ENCODE measurements at places on chromosomes 1 and 21.
A peak's percentile ranks its signal among the peaks of the same experiment; 100 is the strongest.

DNA sequence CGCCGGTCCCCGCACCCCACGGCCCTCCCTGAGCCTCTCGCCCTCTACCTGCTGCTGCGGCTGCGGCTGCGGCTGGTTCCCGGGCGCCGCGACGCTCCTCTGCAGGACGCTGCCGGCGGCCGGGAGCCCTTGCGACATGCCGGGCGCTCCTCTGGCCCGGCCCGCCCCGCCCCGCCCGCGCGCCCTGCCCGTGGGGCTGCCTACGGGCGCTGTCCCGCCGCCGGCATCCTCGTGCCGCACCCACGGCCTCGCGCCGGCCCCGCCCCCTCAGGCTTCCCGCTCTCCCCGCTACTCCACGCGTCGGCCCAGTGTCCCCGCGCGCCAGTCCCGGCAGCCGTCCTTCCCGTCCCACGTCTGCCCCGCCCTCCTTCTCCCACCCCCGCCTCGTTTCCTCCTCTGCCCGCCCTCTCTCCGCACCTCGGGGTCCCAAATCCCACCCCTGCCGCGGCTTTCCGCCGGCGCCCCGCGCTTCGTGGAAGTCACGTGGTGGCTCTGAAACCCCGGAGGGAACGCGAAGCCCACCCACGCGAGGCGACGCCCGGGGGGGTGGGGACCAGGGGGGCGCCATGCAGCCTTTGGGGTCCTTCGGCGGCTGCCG lies at the start of gene BATF3:
BATF3 (minus strand) TSS at position 216 of the 598 bp plus-strand sequence; CDS start at position 138, 78 bp downstream.
- DNase-seq = no peak

GRCh38 chr1:151024540-151025146 lies 11.7 kb upstream of the BNIPL start:
- DNase-seq = no peak

DNA sequence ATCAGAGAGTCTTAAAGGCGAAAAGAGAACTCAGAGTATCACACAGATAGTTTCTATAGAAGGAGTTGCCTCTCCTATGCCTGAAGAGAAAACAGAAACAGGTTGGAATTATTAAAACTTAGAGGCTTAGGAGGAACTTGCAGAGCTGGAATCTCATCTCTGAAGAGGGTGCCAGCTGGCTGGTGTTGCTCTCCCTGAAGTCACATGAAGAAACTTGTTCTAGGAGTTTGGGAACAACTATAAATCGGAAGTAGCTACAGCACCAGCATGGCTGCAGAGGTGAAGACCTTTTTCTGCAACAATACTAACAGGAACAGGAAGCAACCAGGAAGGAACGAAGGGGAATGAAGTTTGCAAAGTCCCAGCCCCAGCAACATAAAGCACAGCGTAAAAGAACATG lies 35.8 kb downstream of the FMO3 start:
- no peak for DNase-seq

GRCh38 chr1:40575336-40575735 lies 43.9 kb downstream of the ZNF684 start:
- no peak for DNase-seq

- DNase-seq = no peak
Measured at GRCh38 chr1:191546803-191547202, 611.5 kb upstream of the RGS18 start.

DNA sequence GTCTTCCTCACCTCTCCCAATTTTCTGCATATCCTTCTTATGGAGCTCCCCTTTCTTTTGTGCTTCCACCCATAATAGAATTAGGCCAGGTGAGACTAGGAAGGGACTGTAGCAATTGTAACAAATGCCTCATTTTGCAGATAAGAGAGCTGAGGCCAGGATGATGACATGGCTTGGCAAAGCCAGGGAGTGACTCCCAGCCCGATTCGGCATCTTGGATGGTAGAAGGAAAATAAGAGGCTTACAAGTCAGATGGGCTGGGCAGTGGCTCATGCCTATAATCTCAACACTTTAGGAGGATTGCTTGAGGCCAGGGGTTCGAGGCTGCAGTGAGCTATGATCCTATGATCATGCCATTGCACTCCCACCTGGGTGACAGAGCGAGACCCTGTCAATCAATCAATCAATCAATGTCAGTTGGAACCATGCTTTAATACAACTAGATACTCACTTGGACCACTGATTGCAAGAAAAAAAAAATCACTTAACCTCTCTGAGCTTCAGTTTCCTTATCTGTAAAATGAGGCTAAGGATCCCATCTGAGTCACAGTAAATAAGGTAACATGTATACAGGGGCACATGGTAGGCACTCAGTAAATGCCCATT lies 51.6 kb downstream of the PLEKHA6 start:
- DNase-seq = no peak

DNA sequence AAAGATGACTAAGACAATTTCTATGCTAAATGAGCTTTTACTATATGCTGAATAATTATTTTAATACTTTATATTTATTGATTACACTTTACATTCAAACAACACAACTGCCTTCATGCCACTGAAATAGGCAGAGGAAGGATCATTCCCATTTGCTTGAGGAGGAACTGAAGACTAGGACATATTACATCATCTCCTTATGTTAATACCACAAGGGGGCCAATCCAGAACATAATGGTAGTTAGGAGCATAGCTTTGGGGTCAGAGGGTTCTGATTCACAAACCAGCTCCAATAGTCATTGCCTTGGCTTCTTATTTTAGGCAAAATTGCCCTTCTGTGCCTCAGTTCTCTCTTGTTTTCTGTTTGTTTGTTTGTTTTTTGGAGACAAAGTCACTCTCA lies 306.5 kb downstream of the KCNH1 start:
- DNase-seq = no peak

- DNase-seq = peak; percentile 9
Measured at GRCh38 chr1:217435204-217435603, 195.7 kb downstream of the GPATCH2 start.

GRCh38 chr1:118204105-118204504 lies 19.1 kb upstream of the SPAG17 start:
- no peak for DNase-seq

DNA sequence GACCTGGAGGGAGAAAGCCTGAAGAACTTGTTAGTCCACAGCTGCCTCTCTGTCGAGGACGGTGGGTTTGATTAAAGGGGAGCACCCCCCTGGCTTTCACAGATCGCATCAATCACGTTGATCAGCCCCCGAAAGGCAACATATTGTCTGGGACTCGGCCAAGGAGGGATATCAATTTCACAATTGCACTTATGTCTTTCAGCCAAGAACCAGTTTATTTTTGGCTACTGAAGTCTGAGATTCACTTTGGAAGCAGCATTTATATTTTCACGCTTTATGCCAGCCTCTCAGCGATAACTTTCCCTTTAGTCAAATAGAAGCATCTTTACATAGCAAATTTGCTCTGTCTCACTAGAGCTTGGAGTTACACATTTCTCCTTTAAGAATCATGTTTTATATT lies 253.2 kb upstream of the RRP15 start:
- DNase-seq = no peak

DNA sequence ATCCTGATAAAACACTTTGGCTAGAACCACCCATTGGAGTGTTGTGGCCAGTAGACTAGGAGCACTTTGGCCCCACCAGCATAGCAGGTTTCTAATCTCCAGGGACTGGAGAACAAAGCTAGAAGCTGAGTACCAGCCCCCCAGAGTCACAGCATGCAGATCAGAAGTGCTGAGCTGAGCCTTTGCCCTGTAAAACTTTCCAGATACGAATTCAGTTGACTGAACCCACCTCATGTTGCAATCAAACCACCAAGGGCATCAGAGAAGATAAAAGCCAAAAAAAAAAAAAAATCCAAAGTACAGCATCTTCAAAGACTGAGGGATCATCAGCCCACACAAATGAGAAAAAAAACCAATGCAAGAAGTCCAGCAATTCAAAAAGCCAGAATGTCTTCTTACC lies 8.7 kb upstream of the CD53 start:
- DNase-seq = no peak

DNA sequence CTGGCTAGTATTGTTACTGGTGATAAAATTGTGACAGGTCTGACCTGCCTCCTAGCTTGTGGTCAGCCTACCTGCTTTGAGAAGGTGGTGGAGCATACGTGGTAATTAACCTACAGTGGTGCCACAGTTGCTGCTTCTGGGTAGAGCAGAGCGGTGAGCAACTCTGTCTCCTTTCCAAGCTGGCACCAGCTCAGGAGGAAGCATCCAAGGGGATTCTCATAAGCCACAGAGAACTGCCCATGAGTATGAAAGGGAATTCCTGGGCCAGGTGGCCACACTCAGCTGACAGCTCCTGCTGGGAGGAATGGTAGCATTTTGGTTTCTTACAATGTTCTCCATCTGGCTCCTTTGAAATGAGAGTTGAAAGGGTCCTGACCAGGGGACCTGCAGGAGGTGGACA lies 39.4 kb downstream of the ATP2B4 start:
- no peak for DNase-seq

DNA sequence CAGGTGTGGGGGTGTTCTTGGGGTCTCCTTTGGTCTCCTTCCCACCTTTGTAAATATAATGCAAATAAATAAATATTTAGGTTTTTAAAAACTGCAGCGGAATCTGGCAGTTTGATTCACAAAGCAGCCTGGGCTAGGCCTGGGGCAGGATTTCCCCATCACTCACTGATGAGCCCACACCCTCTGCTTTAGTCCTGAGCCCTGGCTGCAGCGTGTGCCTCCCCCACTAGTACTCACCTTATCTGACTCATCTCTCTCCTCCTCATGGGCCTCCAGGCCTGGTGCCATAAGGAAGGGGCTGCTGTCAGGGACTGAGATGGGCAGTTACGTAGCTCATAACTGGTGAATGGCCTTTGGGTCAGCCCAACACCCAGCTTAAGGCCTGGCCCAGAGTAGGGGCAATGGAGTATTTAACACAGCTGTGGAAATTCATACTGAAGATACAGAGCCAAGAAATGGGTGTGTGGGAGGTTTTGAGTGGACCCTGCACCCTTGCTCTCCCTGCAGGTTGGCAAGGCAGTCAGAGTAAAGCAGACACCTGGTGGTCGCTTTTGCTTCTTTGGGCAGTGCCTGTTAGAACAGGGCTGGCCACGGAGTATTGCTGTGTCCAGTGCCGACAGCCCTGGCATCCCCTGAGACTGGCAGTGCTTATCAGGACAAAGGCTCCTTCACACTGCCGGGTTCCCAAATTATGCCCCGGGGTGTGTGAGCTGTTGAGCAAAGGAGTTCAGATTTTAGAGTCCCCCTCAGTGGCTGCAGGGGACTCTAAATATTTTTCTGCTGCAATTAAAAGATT lies 39.7 kb downstream of the AZIN2 start:
- no peak for DNase-seq

GRCh38 chr21:26806801-26807295 lies 38.4 kb downstream of the ADAMTS1 start:
- DNase-seq = no peak

DNA sequence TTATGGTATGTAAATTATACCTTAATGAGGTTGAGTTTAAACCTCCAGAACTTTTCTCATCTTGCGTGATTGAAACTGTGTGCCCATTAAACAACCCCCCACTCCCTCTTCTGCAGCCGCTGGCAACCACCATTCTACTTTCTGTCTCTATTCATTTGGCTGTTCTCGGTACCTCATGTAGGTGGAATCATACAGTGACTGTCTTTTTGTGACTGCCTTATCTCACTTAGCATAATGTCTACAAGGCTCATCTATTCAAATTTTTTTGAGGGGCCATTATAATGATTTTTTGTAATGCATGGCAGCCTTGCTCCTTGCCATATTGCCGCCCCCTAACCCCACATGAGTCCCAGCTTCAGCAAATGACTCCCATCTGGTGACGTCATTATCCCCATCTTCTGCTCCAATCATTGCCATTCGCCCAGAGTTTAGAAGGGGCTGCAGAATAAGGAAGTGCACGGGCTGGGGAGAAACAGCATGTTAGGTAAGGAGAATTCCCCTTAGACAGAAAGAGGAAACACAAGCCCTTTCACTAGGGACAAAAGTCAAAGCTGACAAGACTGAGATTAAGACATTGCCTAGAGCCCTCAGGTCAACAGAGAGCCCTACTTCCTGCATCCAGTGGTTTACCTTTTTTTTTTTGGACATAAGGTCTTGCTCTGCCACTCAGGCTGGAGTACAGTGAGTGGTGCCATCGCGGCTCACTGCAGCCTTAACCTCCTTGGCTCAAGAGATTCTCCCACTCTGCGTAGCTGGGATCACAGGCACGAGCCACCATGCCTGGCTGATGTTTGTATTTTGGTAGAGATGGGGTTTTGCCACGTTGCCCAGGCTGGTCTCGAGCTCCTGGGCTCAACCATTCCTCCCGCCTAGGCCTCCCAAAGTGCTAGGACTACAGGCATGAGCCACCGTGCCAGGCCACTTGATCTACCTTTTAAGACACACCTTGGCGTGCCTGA lies 78.4 kb upstream of the ERRFI1 start:
- DNase-seq = no peak

- no peak for DNase-seq
Measured at GRCh38 chr1:115412286-115412685, 74.2 kb upstream of the NGF start.

DNA sequence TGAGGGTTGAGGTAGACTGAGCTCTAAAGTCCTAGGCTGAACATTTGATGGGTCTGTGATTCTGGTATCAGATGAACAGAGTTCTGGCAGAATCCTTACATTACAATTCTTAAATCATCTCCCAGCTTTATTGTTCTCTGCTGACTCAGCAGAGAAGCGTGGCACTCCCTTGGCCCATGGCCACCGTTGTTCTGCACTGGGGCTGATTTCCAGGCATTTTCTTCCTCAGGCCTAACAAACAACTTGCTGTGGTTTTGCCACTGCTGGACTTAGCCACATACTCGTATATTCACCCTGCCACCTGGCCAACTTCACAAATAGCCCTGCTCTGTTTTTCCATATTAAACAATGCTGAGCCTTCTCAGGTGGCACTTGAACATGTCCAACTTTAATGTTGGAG lies 223.2 kb downstream of the TNR start:
- DNase-seq = no peak

DNA sequence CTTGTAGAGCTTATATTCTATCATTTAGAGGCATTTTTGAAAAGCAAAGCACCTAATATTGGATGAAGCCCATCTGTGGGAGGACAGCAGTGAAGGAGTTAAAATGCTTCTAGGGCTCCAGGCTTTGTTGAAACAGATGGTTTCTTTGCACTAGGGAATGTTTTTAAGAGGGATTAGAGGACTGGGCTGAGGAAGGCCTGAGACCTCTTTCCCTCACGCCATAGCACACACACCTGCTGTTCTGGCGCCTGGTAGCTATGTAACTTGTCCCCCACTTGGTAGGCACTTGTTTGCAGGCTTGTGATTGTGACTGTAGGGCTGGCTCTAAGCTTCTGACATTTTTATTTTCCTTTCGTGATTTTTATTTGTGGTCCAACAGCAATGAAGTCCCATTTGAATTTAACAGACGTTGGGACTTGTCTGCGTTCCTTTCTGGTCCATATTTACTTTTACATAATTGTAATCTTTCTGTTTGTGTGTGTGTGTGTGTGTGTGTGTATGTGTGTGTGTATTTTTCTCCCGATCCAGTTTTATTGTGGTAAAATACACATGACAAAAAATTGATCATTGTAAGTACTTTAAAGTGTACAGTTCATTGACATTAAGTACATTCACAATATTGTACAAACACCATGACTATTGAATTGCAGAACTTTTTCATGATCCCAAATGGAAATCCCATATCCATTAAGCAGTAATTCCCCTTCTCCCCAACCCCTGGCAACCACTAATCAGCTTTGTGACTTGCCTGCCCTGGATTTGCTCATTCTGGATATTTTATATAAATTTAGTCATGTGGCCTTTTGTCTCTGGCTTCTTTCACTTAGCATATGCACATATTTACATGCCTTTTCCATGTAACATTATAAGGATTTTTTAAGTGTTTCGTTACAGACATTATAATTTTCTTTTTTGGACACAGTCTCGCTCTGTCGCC lies 33.5 kb upstream of the MACF1 start:
- no peak for DNase-seq
